ENCODE measurements at places on chromosomes 6 and 20.

DNA sequence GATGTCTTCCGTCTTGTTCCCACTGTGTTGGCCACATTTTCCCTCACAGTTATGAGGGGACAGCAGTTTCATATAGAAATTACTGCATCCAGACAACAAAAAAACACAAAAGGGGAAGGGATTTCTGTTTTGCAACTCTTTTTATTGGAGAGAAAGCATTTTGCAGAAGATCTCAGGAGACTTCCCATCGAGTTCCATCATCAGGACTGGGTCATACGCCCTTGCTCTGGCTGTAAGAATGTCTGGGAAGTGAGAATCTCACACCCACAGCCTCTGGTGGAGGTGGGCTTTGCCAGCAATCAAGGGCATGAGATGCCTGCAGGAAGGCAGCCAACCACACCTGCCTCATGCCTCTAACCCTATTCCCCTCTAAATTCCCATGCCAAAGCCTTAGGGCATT is 5.8 kb upstream of the IGF2R start:
- no peak for DNase-seq

DNA sequence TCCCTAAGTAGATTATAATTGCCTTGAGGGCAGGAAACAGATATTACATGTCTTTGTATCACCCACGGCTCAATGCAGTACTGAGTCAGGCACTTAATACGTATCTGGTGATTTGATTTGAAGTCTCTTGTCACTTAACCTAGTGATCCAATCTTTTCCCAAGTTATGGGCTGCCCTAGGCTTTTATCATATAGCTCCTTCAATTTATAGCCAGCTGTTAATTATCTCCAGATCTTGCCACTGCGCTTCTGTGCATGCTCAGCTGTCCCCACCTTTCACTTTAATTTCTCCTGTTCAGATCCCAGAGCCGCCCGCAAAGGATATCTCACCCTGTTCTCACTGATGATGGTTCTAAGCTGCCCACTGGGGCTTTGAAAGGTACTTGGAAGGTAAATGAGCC is 41.9 kb downstream of the SNHG17 start:
- no peak for DNase-seq

DNA sequence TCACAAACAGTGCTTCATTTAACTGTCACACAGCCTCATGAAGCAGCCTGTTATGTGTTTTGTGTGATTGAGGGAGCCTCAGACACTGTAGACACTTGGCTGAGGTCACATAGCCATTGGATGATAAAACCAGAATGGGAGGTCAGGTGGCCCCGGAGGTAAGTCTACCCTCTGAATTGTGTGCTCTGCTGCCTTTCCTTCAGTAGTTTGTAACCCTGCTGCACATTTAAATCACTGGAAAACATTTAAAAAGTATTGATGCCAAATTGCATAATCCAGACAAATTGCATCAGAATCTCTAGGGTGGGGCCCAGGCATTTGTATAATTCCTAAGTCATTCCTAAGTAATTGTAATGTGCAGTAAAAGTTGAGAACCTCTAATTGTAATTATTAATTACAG is 85.2 kb upstream of the ECI2 start:
- no peak for DNase-seq

DNA sequence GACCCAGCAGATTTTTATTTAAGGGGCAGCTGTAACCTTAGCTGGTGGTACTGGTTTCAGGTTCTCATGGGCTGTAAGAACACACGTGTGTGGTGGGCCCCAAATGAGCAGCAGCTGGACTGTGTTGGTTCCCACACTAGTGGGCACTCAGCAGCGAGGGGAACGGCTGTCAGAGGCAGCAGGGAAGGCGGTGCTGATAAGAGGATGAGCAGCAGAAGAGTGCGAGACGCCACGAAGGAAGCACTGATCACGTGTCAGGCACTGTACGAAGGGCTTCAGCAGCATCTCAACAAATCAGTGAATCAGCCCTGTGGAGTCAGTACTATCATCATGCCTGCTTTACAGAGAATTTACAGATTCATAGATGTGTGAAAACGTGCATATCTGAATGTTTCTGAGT is 41.0 kb upstream of the EMILIN3 start:
- no peak for DNase-seq

DNA sequence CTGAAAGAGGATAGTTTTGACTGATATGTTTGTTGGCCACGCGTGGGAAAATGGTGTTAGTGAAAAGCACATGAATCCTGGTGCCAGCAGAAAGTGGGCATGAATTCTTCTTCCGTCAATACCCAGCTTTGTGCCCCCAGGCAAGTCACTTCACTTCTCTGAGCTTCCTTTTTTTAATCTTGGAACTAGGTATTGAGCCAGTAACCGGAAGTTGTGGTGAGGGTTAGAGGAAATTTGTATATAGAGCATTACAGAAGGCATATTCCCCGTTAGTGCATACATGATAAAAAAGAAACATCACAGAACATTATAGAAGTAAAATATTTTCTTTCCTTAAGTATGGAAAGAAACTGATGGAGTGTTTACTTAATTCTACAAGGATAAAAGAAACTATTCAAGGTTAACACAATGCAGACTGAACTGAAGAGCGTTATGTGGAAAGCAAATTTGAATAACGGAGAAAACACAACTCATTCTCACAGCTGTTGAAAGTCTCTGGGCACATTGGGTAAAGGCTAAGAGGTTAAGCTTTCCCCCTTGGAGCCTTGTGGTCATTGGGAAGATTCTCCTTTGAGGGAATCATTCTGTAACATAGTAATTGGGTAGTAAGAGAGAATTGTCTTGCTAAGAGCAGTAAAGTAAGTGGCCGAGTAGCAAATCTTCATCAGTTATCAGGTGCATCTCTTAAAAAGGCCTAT is 223.1 kb downstream of the BCAS1 start:
- no peak for DNase-seq

- no peak for DNase-seq
Observed at GRCh38 chr6:18415671-18416340, 28.7 kb downstream of the RNF144B start.

DNA sequence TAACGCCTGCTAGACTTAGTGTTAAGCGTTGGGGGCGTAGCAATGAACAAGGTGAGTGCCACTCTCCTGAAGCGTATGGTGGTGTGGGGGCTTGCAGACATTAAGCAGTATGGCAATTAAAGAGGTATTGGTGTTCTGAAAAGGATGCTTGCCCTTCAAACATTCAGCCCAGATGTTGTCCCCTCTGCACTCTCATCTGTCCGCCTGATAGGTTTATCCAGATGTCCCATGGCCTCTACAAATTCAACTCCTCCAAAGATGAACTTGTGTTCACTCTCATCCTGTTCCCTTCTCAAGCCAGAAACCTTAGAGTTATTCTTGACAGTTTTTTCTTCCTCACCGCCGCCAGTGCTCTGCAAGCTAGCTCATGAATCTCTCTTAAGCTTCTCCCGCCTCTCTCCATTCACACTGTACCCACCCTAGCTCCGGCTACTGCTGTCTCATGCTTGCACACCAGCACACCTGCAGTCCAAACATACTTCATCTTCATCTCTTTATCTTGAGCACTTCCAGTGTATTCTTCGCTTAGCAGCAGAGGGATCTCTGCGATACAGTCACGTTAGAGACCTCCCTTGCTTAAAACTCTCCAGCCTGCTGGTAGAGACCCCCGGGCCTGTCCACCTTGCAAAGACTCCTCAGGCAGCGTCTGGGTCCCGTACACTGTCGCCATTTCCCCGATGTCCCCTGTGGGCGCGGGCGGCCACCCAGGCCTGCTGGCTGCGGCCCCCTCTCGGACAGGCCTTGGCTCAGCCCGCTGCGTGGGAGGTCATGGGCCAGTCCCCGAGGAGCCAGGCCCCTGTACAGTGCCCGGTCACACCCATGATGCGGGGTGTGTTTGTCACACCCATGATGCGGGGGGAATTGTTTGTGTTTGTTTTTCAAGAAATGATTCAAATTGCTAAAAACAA is 962 bp downstream of the DDX27 start:
- no peak for DNase-seq

- no peak for DNase-seq
Observed at GRCh38 chr6:168385037-168385759, 55.8 kb upstream of the SMOC2 start.

- no peak for DNase-seq
Observed at GRCh38 chr20:48583171-48583570, 244.6 kb downstream of the PREX1 start.

- DNase-seq = no peak
Observed at GRCh38 chr6:149995971-149996370, 29.4 kb downstream of the RAET1L start.

GRCh38 chr6:26319405-26320128 is 45.4 kb upstream of the BTN3A2 start:
- DNase-seq = no peak

DNA sequence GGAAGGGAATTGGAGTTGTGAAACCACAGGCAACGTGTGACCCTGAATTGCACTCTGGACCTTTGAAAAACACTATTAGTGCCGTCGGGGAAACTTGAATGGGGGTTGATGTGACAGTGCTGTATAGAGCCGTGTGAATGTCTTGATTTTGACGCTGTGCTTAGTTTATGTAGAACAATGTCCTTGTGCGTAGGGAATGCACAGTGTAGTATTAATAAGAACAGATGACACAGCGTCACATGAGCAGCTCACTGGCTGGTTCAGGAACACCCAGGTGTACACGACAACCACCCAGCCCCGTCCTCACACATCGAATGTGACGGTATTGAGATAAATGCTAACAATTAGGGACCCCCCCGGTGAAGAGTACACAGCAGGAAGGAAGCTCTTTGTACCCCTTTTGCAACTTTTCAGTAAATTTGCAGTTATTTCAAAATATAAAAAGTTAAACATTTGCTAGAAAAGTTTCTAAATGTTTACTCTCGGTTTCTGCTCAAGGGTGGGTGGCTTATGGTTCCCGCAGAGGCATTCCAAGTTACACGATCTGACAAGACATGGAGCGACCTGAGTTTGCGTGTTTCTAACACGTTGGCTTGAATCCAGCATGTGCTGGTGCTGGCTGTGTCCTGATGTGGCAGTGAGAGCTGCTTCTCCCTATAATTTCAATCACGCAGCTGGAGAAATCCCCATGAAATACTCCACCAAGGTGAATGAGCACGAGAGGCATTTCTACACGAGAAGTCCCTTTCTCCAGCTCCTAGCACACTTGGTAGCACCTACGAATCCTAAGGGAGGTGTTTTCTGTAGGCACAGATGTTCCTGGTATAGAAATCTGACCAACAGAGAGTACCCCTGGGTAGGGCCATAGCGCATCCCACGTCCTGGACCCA is 208.0 kb upstream of the EXOC2 start:
- DNase-seq = no peak

DNA sequence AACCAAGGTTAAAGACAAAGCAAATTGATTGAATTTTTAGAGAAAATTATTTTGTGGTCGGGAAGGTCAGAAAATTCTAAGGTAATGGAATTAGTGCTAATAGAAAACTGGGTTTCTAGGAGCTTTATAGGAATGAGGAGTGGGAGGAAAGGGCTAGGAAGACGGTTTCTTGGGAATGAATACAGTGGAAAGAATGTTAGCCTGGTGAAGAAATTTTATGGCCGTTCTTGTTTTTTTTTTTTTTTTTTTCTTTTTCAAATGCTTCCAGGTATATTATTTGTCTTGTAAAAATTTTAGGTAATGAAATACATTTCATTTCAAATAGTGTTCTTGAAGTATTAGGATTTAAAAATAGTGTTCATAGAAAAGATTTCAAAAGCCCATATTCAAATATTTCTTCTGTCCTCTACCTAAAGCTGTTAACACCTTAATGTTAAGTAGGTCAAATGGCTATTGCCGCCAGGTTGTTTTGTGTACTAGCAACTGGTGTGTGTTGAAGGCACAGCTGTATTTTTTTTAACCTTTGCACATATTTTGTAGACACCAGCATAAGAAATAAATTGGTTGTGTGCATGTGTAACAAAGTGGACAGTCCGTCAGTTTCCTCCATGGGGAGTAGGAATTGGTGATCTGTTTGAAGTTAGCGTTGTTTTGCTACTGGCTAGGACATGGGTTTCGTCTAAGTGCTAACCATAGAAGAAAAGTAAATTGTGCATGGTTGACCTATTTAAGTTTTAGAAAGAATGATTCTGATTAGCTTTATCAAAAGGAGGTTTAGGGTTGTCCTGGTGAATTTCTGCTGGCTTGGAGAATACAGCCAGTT is 32.3 kb downstream of the AFDN start:
- no peak for DNase-seq

DNA sequence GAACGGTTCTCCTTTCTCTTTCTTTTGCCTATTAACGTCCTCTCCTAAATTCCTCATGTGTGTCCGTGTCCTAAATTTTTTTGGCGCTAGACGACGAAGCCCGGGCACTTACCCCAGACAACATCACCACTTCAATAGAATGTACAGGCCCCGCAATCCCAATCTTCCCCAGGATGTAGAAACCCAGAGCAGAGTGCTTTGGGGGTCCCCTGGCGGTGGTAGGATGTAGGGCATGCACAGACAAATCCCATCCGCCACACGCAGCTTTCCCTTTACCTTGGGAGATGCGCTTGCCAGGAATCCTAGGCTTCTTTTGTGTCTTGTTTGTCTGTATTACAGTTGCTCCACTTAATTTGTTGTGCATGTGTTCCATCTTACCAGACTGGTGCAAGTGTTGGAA is 417.3 kb upstream of the ARID1B start:
- DNase-seq = no peak

DNA sequence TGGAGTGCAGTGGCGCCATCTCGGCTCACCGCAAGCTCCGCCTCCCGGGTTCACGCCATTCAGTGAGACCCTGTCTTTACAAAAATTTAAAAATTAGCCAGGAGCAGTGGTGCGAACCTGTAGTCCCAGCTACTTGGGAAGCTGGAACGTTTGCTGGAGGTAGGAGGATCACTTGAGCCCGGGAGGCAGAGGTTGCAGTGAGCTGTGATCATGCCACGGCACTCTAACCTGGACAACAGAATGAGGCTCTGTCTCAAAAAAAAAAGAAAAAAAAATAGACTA is 5.7 kb upstream of the PARD6B start:
- no peak for DNase-seq

DNA sequence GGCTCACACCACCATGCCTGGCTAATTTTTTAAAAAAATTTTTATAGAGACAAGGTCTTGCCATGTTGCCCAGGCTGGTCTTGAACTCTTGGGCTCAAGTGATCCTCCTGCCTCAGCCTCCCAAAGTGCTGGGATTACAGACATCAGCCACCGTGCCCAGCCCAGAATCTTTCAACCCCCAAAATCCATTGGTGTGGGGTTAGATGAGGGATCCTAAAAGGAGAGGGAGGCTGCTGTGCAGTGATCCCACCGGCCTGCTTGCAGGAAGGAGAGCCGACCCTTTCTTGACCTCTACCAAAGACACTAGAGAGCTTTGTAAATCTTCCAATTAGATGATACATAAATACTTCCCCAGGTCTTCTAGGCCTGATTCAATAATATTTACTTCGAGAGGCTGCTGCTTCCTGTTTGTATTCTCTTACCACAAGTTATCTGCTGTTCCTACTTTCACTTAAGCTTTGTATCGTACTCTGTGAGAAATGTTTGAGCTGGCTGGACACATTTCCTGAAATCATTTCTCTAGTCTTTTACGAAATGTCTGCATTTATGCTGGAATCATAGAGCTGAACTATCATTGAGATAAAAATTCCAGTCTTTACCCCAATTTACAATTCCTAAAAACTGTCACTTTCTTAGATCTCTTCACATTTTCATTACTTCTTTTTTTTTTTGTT is 49.3 kb upstream of the IER3 start:
- DNase-seq = no peak

- DNase-seq = no peak
Observed at GRCh38 chr20:32445539-32446273, 87.6 kb downstream of the ASXL1 start.

All from HCT116 (cell line).